Erythroblast (primary cell): ENCODE measurements at places on chromosomes 5 and 9.
A peak's percentile ranks its signal among the peaks of the same experiment; 100 is the strongest.

DNA sequence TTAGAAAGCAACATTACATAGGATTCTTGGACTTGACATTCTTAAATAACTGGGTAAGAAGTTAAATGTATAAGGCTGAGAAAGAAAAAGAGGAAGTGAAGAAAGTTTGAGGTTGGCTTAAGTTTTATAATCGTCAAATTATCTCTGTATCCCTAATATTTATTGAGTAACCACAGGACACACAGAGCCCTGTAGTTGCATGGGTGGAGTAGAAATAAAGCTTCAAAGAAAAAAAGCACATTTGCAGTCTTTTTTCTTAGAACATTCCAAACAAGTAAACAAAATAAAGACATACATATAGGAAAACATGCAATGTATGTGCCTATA is 137.0 kb downstream of the CCDC192 start:
- no peak for DNase-seq

GRCh38 chr5:94245608-94246007 is 372.8 kb downstream of the KIAA0825 start:
- DNase-seq = no peak

DNA sequence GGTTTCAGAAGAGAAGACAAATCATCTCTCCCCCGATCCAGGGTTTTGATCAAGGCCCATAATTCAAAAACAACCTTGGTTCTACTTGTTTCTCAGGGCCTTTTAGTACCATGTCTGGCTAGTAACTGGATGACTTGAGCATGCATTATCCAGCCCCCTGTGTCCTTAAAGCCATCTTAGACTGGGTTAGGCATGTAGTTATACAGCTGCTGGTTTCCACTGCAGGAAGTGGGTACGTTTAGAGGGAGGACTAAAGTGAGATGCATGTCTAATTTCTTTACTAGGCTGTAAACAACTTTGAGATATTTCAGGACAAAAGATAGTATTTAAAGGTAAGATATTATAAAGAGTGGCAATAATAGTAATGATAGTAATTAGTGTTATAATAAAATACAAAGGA is 372.0 kb downstream of the PLK2 start:
- DNase-seq = no peak

DNA sequence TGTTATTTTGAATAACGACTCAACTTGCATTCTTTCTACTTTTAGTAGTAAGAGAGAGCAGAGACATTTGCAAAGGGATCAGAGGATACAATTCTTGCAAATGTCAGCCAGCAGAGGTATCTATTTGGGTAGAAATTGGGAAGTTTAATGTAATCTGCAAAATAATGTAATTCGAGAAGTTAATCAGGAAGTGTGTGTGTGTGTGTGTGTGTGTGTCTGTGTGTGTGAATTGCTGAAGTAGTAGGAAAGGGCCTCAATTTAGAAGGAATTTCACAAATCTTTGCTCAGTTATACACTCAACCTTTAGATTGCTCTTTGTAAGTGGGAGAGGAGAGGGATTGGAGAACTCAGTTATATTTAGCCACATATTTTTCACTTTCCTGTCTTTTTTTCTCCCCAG is 11.0 kb upstream of the IFNA1 start:
- DNase-seq = no peak

- no peak for DNase-seq
Measured at GRCh38 chr9:134545215-134545542, 96.4 kb upstream of the COL5A1 start.

- DNase-seq = no peak
Measured at GRCh38 chr9:121674952-121675351, 23.5 kb downstream of the DAB2IP start.

- DNase-seq = no peak
Measured at GRCh38 chr5:117203584-117203983, 629.0 kb upstream of the SEMA6A start.

DNA sequence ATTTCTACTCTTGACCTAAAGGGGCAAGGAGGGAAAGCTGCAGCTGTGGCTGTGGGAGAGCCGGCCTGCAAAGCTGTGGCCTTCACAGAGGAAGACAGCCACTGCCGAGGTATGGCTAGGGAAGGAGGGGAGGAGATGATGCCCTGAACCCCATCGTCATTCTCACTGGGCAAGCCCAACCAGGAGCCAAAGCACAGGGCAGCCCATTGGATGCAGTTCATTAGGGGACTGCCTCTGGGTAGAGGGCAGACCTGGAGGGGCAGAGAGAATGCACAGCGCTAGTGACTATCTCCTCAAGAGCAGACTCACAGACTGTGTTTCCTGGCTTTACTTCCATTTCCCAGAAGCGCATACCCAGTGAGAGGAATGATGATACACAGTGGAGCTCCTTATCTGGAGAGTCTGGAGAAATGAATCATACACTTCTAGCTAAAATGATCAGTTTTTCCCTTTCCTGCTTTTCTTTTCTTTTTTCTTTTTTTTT is 47.2 kb upstream of the TTC23L start:
- no peak for DNase-seq

DNA sequence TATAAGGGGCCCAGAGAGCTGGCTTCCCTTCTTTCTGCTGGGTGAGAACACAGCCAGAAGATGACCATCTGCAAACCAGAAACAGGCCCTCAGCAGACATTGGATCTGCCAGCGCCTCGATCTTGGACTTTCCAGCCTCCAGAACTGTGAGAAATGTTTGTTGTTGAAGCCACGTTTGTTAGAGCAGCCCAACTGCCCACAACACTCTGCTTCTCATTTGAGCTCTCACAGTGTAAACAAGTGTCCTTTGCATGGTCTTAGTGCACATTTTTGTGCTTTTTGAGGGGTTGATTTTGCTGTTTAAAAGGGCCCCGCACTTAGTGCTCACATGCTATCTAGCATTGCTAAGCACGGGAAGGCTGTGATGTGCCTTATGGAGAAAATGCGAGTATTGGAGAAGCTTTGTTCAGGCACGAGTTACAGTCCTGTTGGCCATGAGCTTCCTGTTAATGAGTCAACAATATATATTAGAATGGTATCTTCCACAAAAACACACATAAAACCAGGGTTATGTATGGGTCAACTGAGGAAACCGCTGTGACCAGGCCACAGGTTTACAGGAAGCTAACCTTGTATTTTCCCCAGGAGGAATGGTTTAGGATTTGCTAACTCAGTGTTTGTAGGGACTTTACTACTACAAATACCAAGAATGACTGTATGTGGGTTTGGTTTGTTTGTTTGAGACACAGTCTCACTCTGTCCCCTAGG is 11.9 kb downstream of the CMBL start:
- DNase-seq = no peak

GRCh38 chr5:6819521-6819920 is 106.3 kb downstream of the TENT4A start:
- no peak for DNase-seq

DNA sequence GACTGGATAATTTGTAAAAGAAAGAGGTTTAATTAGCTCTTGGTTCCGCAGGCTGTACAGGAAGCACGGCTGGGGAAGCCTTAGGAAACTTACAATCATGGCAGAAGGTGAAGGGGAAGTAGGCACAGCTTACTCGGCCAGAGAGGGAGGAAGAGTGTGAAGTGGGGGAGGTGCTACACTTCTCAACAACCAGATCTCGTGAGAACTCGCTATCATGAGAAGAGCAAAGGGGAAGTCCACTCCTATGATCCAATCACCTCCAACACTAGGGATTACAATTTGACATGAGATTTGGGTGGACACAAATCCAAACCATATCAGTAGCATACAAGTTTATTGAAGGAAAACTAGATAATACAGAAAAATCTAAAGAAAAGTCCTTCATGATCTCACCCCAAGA is 39.9 kb downstream of the NEURL1B start:
- no peak for DNase-seq

DNA sequence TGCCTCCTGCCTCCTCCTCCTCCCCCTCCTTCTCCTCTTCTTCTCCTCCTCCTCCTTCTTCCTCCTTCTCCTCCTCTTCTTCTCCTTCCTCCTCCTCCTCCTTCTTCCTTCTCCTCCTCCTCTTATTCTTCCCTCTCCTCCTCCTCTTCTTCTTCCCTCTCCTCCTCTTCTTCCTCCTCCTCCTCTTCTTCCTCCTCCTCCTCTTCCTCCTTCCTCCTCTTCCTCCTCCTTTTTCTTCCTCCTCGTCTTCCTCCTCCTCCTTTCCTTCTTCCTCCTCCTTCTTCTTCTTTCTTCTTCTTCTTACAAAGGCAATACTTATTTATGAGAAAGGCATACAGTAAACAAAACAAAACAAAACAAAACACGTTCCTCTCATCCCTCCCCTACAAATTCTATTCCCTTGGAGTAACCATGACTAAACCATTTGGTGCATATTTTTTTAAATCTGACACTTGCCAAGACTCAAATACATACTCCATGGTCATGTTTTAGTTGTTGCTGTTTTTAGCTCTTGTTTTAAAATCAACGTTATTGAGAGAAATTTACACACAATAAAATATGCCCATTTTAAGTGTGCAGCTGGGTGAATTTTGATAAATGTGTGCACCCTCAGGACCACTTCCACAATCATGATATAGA is 135.6 kb downstream of the FOXD1 start:
- no peak for DNase-seq

- peak; percentile 96 for DNase-seq
Measured at GRCh38 chr9:131330814-131331600, 41.5 kb downstream of the PLPP7 start.

GRCh38 chr5:73565969-73566547 is 515 bp downstream of the UTP15 start:
- DNase-seq = no peak

- no peak for DNase-seq
Measured at GRCh38 chr9:20297646-20298084, 324.6 kb downstream of the MLLT3 start.

DNA sequence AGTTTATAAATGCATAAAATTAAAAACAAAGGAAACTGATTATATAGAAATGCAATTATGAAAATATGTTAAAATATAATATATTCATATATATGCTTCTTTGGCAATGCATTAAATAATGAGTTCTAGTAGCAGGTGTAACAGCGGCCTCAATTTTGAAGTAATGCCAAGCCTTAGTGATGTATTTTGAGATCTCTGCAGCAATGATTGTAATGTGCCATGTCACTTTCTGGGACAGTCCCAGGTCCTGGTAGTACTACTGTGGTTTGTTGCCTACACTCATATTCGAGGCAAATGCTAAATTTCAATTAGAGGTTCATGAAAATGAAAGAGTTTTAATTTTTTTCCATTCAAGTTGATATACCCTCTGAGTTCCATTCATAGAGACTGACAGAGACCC is 75.8 kb upstream of the ORM1 start:
- no peak for DNase-seq

DNA sequence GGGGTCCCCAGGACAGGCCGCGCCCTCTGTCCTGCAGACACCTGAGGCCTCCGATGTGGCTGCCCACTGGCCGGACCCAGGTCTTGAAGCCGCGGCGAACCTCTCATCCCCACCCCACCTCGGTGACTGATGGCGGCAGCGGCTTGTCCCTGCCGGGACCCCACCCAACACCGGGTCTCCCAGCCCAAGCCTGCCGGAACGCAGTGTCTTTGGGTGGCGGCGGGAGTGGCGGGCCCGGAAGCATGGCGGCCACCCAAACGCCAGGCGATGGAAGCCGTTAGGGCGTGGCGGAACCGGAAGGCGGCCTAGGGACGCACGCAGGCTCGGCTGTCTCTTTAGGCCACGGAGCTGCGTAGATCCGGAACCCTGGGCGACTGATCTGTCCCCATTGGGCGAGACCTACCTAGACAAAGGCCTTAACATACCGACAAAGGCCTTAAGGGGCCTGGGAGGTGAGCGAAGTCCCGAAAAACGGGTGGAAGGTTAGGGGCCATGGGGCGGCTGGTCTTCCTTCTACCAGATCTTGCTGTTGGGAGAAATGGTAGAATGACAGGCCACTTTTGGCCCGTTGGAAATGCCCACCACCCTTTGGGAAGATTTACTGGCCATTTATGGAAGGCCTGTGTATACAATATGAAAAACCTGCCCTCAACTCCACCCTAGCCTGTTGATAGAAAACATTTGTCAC is 94.6 kb upstream of the SMC2 start:
- DNase-seq = no peak

DNA sequence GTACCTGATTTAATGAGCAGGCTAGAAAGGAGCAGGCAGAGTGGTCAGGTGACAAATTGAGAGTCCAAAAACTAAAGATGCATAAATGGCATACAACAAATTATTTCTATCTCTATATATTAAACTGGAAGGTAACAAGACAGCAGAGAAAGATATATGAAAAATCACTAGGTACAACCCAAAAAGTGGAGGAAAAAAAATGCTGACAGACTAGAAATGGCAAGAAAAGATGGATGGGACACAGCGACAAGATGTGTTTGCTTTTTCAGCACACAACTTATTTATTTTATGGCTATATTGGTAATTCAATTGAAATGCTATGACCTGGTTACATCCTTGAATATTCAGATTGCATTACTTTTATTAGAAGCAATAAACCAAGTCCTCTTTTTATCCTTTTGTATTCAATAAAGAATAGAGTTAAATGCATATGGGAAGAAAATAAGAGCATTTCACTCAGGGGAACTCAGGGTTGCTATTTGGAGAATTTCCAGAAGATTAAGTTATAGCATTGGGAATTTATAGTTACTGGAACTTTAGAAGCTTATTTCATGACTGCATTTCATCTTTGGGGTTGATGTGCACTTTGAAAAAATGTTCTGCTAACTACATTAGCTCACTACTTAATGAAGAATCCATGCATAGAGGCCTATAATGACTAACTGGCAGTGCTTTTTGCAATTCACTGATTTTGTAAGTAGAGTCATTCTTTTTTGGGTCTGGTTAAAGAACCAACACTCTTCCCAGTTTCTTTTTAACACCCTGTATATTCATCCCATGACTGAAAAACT is 566.6 kb upstream of the TUSC1 start:
- DNase-seq = no peak

DNA sequence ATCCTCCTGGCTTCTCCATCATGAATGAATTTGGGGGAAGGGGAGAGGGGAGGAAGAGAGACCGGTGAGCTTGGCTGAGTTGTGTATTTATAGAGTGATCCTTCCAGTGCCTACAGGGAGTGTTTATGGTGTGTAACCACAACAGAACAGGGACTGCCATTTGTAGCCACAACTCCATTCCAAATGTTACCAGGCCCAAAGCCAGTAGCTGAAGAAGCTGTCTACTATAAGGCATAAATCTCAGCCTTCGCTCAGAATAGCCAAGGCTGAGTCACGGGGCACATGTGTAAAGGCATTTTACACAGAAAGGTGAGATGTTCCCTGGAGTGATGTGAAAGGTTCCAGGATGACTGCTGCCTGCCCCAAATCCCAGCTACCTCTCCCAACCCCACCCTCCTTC is 2.5 kb downstream of the TMEM252 start:
- DNase-seq = no peak
